ENCODE measurements at places on chromosomes 6 and 20.

DNA sequence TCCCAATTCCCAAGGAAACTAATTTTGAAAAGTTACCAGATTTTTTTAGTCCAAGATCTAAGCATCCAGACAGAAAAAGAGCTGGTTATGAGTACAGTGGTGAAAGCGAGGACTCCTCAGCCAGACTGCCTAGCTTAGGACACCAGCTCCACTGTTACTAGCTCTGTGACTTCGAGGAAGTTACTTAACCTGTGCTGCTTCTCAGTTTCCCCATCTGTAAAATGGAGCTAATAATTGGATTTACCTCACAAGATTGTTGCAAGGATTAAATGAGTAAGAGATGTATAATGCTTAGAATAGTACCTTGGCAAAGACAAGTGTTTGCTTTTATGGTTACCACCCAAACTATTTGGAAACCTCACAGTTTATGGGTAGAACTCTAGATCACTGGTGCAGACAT, 1.1 kb downstream of the NT5DC1 start:
- no peaks in the 10 kb centered on the region for H3K36me3 ChIP-seq
- no peaks in the 10 kb centered on the region for H3K4me1 ChIP-seq
- DNase-seq, result no peak
- H3K27ac ChIP-seq, result peak overlapping the region; percentile 86
- H3K27me3 ChIP-seq, result no peaks in the 10 kb centered on the region
- peak overlapping the region; percentile 60 for H3K4me3 ChIP-seq

- no peaks in the 10 kb centered on the region for H3K36me3 ChIP-seq
- no peak overlapping the region for H3K4me3 ChIP-seq
- H3K27ac ChIP-seq, result no peak overlapping the region
- no peak for DNase-seq
- peaks cover 4% of the 10 kb centered on the region for H3K27me3 ChIP-seq
Observed at GRCh38 chr6:133340557-133340956, 99.4 kb downstream of the EYA4 start.

- H3K4me3 ChIP-seq, result no peak overlapping the region
- H3K27ac ChIP-seq, result no peak overlapping the region
- no peaks in the 10 kb centered on the region for H3K36me3 ChIP-seq
- no peaks in the 10 kb centered on the region for H3K4me1 ChIP-seq
- peaks cover 5% of the 10 kb centered on the region for H3K27me3 ChIP-seq
- DNase-seq, result no peak
Observed at GRCh38 chr6:43239054-43239453, 4.2 kb upstream of the TTBK1 start.

- DNase-seq, result no peak
Observed at GRCh38 chr20:3867802-3868201, 21.2 kb downstream of the MAVS start.

DNA sequence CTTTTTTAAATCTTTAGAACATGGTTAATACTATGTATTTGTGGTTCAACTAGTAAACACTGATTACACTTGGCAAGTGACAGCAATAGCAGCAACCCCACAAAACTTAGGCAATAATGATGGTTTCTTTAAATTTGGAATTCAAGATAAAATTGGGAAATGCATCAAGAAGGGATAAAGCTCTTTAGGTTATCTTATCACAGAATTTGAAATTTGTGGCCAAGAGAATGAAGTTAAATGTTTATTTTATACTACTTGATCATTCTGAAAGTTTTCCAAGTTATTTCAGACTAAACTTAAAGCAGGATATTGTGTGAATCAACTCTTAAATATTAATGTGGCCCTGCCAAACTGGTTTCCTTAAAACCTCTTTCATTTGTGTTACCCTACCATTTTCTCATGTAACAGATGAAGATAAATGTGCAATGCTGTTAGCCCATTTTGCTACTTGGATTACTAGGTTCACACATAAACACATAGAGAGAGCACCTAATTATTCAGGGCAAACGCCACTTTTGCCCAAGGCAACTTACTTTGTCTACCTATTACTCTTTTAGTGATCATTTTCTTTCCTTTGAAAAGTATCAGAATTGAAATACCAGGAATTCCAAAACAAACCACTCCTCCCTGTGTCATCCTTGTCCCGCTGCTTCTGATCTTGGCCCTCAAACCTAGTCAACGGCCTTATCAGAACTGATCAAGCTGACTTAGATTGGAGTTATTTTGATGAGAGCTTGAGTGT, 186.7 kb upstream of the TENT5A start:
- H3K27ac ChIP-seq, result no peak overlapping the region
- no peak for DNase-seq
- no peak overlapping the region for H3K4me3 ChIP-seq
- H3K4me1 ChIP-seq, result no peaks in the 10 kb centered on the region
- H3K27me3 ChIP-seq, result no peaks in the 10 kb centered on the region
- H3K36me3 ChIP-seq, result no peaks in the 10 kb centered on the region

GRCh38 chr20:22554391-22554790, 30.0 kb downstream of the FOXA2 start:
- no peak overlapping the region for H3K4me3 ChIP-seq
- no peaks in the 10 kb centered on the region for H3K4me1 ChIP-seq
- H3K27me3 ChIP-seq, result peaks cover 12% of the 10 kb centered on the region
- H3K36me3 ChIP-seq, result no peaks in the 10 kb centered on the region
- no peak for DNase-seq

DNA sequence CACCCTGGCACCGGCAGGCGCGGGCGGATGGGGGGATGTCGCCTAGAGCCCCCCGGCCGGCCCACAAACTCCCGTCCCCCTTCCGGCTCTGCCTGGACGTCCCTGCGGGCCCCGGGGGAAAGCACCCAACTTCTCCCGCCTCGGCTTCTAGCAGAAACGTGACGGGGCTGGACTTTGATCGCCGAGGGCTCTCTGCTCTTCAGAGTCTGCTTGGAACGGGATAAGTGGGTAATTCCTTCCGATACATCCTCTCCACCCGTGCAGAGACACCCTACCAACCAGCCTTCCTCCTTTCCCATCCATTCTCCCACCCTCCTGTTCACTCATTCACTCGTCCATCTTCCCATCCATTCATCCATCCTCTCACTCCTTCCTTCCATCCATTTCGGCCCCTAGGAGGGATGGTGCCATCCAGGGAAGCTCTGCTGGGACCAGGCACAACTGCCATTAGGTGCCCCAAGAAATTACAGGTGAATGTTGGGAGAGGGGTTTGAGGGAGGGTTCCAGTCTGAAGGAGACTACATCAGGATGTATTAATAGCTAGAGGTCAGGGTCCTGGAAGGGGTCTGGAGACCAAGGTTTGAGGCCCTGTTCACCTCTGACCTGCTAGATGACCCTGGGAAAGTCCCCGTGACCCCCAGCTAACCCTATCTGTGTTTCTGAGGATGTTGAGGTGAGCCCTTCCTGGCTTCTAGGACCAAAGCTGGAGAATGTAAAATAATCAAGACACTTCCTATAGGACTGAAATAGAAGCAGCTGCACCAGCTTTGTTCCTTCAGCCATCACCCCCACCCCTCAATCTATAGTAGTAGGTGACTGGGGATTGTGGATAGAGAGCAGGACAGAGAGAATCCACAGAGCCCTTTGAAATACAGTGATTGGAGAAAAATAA, 538 bp downstream of the TTLL9 start:
- peak overlapping the region; percentile 69 for H3K27ac ChIP-seq
- peak overlapping the region; percentile 80 for H3K4me3 ChIP-seq
- no peak for DNase-seq
- H3K4me1 ChIP-seq, result no peaks in the 10 kb centered on the region
- no peaks in the 10 kb centered on the region for H3K27me3 ChIP-seq

DNA sequence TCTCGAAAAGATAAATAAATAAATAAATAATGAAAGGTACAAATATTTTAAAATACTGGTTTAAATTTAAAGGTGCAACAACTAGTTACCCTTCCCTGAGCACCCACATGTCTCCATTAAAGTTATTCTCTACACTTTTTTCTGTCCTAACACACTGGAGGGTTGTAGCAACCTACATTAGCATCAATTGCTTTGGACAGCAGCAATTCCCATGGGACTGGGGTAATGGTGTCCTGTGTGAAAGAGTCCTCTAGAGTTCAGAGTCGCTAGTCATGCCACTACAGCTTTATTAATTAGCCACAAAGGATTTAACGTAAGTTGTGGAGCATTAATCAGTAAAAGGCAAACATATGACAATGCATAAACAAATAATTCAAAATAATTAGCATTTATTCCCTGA, 14.1 kb upstream of the CD24 start:
- no peaks in the 10 kb centered on the region for H3K4me1 ChIP-seq
- no peak for DNase-seq
- H3K27ac ChIP-seq, result no peak overlapping the region
- H3K4me3 ChIP-seq, result no peak overlapping the region
- no peaks in the 10 kb centered on the region for H3K27me3 ChIP-seq
- no peaks in the 10 kb centered on the region for H3K36me3 ChIP-seq

- no peaks in the 10 kb centered on the region for H3K36me3 ChIP-seq
- no peaks in the 10 kb centered on the region for H3K4me1 ChIP-seq
- no peak overlapping the region for H3K4me3 ChIP-seq
- H3K27ac ChIP-seq, result no peak overlapping the region
Observed at GRCh38 chr6:116420341-116420740, 40.8 kb upstream of the CALHM6 start.

DNA sequence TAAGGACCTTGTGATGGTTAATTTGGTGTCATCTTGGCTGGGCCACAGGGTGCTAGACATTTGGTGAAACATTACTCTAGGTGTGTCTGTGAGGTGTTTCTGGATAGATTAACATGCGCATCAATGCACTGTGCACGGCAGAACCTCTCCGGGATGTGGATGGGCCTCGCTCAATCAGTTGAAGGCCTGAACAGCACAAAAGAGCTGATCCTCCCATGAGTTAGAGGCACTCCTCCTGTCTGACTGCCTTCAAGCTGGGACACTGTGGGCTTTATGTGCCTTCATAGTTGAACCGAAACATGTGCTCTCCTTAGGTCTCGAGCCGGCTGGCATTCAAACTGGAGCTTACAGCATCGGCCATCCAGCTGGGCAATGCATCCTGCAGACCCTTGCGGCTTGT, 88.8 kb downstream of the HUS1B start:
- H3K36me3 ChIP-seq, result no peaks in the 10 kb centered on the region
- DNase-seq, result no peak
- no peak overlapping the region for H3K4me3 ChIP-seq
- no peaks in the 10 kb centered on the region for H3K4me1 ChIP-seq

DNA sequence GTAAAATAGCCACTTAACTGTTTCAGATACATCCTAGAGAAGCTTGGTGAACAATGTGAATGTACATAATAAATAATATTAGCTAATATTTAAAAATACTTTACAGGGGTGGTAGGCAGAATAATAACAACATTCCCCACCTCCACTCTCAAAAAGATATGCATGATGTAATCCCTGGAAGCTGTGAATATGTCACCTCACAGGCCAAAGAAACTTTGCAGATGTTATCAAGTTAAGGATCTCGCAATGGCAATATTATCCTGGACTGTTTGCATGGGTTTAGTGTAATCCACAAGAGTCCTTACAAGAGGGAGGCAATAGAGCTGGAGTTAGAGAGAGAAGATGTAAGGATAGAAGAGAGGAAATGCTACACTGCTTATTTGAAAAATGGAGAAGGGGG, 7.0 kb upstream of the PTPRK start:
- no peak for DNase-seq
- H3K27me3 ChIP-seq, result no peaks in the 10 kb centered on the region
- H3K36me3 ChIP-seq, result no peaks in the 10 kb centered on the region

DNA sequence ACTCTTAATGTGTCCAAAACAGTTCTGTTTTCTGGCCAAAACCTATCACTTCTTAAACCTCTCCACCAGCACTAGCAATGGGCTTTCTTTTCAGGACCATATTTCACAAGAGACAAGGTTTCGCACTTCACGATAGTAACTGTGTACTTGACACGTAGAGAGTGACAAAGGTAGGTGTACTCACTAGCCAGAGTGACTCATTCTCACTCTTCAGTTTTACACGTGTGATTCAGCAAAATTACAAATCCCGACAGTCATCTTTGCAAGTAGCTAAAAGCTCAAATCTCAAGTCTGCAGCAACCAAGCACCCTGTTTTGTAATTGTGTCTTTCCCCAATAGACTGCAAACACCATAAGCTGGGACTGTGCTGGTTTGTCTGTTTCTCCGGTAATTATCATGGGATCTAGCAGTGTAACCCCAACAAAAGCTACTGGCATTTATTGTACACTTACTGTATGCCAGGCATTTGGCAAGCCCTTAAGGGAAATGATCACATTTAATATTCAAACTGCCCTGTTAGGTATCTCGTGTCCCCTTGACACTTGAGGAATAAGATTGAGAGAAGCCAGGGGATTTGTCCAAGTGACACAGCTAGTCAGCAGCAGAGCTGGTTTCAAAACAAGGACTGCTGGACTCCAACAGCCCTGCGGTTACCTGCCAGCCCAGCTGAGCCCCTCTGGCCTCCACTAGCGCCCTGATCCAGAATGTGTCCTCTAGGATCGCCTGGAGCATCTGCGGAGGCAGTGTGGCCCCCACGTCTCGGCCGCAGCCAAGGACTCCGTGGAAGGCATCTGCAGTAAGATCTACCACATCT, 9.9 kb downstream of the PCIF1 start:
- H3K4me3 ChIP-seq, result no peak overlapping the region
- H3K4me1 ChIP-seq, result no peaks in the 10 kb centered on the region
- H3K36me3 ChIP-seq, result no peaks in the 10 kb centered on the region

DNA sequence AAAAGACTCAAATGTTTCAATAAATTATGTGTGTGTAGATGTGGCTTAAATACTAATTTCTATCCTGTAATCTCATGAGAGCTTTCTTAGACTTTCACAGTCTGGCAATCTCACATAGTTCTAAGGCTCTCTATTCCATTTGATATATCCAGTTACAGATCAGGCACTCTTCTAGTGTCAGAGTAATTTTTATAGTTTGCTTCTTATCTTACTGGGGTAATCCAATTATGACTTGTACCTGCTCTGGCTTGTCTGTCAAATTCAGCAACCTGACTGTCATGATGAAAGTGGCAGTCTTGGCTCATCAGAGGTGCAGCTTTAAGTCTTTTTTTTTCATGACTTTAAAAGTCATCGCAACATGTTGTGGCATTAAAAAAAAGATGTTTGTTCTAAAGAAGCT, 513.2 kb upstream of the MAN1A1 start:
- no peaks in the 10 kb centered on the region for H3K36me3 ChIP-seq
- no peak overlapping the region for H3K4me3 ChIP-seq
- no peak for DNase-seq
- no peaks in the 10 kb centered on the region for H3K27me3 ChIP-seq
- no peak overlapping the region for H3K27ac ChIP-seq
- no peaks in the 10 kb centered on the region for H3K4me1 ChIP-seq

- no peak for DNase-seq
- no peaks in the 10 kb centered on the region for H3K27me3 ChIP-seq
- no peak overlapping the region for H3K4me3 ChIP-seq
Observed at GRCh38 chr6:158445426-158446085, 114.3 kb upstream of the TMEM181 start.

All from uterus (tissue), 4 donors.